ENCODE measurements at places on chromosomes 2 and 18. TPM values are rescaled to one million over a fixed set of nuclear protein-coding genes. Genes with fewer than 3 reads are reported as not detected.
A peak's percentile ranks its signal among the peaks of the same experiment; 100 is the strongest.

DNA sequence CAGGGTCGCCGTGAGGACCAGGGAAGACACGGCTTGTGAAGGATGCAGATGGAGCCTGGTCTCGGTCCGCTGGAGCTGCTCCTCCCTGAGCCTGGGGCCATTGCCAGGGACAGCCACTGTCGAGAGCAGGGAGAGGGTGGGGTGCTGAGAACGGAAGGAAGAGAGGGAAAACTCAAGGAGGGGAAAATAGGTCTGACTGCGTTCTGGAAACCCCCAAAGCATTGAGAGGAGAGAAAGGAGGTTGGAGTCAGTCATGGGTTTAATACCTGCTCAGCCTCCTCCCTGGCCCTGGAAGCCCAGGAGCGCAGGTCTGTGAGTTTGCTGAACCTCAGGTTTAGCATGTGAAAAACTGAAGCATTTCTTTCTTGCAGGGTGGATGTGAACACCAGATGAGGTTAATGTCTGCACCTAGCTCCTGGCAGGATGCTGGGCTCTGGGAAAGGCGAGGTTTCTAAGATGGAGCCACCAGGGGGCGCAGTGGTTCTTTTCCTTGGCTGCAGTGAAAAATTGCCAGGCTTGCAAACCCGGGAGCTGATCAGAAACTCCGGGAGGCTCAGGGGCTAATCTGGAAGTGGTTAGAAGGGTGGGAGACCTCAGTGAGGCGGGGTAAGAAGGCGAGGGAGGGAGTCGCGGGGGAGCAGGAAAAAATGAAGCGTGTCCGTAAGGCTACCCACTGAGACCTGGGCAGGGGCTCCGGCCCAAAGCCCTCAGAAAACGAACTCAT lies 33.6 kb upstream of the RNF149 start:
- peaks cover 7% of the 10 kb centered on the region for H3K27me3 ChIP-seq
- peak; percentile 80 for DNase-seq
- no peak overlapping the region for H3K4me3 ChIP-seq

GRCh38 chr18:80241919-80242777 lies 5.2 kb downstream of the PARD6G start:
- no peak for DNase-seq
- no peaks in the 10 kb centered on the region for H3K36me3 ChIP-seq
- no peak overlapping the region for H3K27ac ChIP-seq
- no peak overlapping the region for H3K4me3 ChIP-seq

DNA sequence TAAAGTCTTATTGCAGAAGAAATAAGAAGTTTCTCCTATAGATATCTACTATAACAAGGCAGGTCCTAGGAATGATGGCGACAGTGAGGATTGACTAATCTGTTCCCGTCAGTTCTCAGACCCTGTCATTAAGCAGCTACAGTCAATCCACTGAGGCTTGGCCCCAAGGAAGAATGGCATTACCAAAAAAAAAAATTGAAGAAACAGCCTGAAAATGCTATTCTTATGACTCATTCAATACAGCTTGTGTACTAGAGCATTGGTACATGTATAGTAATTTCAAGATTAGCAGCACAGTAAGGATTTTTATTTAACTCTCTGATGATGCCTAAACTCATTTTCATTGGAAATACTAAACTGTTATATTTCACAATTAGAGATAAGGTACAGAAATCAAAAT lies 1096.1 kb upstream of the NXPH2 start:
- H3K4me3 ChIP-seq = no peak overlapping the region
- no peaks in the 10 kb centered on the region for H3K36me3 ChIP-seq
- no peaks in the 10 kb centered on the region for H3K27me3 ChIP-seq

GRCh38 chr2:160657196-160657595 lies 163.6 kb upstream of the RBMS1 start:
- no peak for DNase-seq
- H3K27ac ChIP-seq = no peak overlapping the region
- no peak overlapping the region for H3K4me3 ChIP-seq

- no peak overlapping the region for H3K27ac ChIP-seq
- no peak for DNase-seq
- no peaks in the 10 kb centered on the region for H3K27me3 ChIP-seq
- H3K36me3 ChIP-seq = peaks cover 26% of the 10 kb centered on the region
Observed at GRCh38 chr2:42227491-42227890, 58.3 kb downstream of the EML4 start.

DNA sequence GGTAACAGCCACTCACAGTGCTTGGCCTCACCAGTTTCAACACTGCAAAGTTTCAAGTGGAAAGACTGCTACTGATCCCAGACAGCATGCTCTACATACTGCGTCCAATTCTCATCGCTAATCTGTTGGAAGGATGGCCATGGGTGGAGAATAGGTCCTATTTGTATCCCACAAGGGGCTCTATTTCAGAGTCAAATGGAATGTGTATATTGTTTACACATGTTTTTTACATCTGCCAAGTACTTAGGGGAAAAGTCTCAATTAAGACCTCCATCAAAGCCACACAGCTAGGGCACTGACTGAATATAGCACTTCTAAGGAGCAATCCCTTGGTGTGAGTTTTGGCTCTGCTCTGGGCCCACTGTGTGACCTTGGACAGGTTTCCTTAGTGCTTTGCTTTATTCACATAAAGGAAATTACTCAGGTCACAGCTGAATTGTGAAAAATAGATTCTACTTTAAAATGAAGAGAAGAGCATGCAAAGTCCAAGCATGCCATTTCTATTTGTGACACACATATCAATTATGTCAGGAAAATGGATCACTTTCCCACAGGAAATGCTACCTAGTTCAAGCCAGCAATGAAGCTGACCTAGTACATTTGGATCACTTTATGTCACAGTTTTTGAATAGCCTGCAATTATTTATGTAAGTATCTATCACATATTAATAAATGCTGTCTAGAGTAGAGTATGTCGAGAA lies 112.9 kb upstream of the STK17B start:
- H3K4me3 ChIP-seq = no peak overlapping the region
- peaks cover 8% of the 10 kb centered on the region for H3K36me3 ChIP-seq
- DNase-seq = no peak
- H3K27ac ChIP-seq = no peak overlapping the region
- peaks cover 45% of the 10 kb centered on the region for H3K4me1 ChIP-seq

- H3K27ac ChIP-seq = no peak overlapping the region
- no peak overlapping the region for H3K4me3 ChIP-seq
- no peak for DNase-seq
- H3K4me1 ChIP-seq = no peaks in the 10 kb centered on the region
- H3K36me3 ChIP-seq = no peaks in the 10 kb centered on the region
- peaks cover 12% of the 10 kb centered on the region for H3K27me3 ChIP-seq
Observed at GRCh38 chr2:181872178-181872577, 19.4 kb upstream of the ITPRID2 start.

GRCh38 chr2:73350035-73350691 lies 35.5 kb upstream of the ALMS1 start:
- no peak for DNase-seq
- H3K27ac ChIP-seq = no peak overlapping the region
- no peaks in the 10 kb centered on the region for H3K36me3 ChIP-seq
- no peak overlapping the region for H3K4me3 ChIP-seq

DNA sequence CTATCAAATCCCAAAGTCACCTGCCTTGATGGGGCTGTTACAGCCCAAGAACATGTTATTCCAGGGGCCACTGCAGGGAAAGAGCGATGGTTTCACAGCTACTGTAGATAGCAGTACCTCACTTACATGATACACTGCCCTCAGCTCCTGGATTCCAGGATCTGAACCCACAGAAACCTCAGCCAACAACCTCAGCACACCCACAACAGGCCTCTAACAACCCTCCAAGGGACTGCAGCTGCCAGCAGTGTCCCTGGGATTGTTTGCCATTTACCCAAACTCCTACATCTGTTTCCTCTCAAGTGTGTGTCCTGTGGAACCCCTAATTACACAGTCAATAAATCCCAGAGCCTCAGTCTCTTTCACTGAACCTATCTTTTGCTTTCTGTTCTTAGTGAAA lies 28.2 kb downstream of the OSBPL1A start:
- H3K27me3 ChIP-seq = no peaks in the 10 kb centered on the region
- H3K27ac ChIP-seq = no peak overlapping the region
- peaks cover 23% of the 10 kb centered on the region for H3K4me1 ChIP-seq
- DNase-seq = no peak
- H3K36me3 ChIP-seq = no peaks in the 10 kb centered on the region

GRCh38 chr2:6301426-6301825 lies 564.3 kb downstream of the CMPK2 start:
- H3K27me3 ChIP-seq = no peaks in the 10 kb centered on the region
- H3K36me3 ChIP-seq = no peaks in the 10 kb centered on the region
- H3K4me1 ChIP-seq = no peaks in the 10 kb centered on the region
- DNase-seq = no peak

DNA sequence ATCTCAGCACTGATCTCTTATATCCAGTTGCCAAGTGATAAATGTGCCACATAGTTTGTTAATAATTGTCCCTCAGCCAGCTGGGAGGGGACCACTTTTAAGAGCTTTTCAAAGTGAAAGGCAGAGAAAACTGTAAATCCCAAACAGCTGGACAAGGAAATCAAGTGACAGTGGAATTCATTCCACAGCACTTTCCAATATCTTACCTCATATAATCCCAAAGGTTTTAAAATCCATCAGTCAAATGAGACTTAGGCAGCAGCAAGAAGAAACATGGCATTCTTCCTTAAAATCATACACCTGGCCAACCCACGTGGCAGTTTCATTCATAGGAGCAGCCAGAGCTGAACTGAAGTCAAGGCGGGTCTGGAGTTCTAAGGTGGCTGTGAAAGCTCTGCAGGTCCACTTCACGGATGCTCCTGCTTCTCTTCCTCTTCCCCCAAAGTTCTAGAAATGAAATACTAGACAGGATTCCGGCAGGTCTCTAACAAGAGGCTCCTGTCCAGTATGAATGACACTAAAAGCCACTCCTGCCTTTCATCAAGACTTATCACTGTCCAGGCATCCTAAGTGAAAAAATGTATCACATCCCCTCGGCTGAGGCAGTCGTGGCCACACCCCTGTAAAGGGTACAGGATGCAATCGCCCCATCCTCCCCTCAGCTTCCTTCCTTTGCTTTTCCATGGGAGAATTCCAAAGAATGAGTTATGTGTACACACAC lies 190.4 kb upstream of the STK17B start:
- H3K36me3 ChIP-seq = no peaks in the 10 kb centered on the region
- DNase-seq = no peak
- H3K4me1 ChIP-seq = peaks cover 18% of the 10 kb centered on the region
- H3K27me3 ChIP-seq = peaks cover 2% of the 10 kb centered on the region
- no peak overlapping the region for H3K4me3 ChIP-seq

DNA sequence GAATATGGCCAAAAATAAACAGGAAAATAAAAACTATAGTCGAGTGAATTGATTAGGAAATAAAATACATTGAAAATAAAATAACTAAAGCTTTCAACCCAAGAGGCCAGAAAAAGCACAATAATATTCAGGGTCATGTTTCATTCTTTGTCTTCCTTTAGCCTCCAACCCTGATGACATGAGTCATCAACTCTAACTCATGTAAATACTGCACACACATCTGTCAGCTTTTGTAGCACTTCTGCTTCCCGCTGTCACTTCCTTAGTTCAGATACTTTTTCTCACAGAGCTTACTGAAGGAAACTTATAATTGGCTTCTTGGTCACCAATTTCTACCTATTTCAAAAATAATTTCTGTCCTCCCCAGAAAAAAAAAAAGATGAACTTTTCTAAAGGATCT lies 112.8 kb downstream of the UPP2 start:
- H3K27ac ChIP-seq = no peak overlapping the region
- H3K4me3 ChIP-seq = no peak overlapping the region
- H3K27me3 ChIP-seq = no peaks in the 10 kb centered on the region
- no peaks in the 10 kb centered on the region for H3K36me3 ChIP-seq
- no peak for DNase-seq

GRCh38 chr18:45962461-45962860 lies 4.7 kb downstream of the EPG5 start:
- no peak overlapping the region for H3K4me3 ChIP-seq
- H3K4me1 ChIP-seq = peaks cover 61% of the 10 kb centered on the region
- no peaks in the 10 kb centered on the region for H3K27me3 ChIP-seq
- peaks cover 32% of the 10 kb centered on the region for H3K36me3 ChIP-seq
- peak; percentile 56 for DNase-seq

- H3K36me3 ChIP-seq = peaks cover 53% of the 10 kb centered on the region
- DNase-seq = no peak
- peaks cover 33% of the 10 kb centered on the region for H3K4me1 ChIP-seq
- H3K27ac ChIP-seq = no peak overlapping the region
- H3K27me3 ChIP-seq = no peaks in the 10 kb centered on the region
- no peak overlapping the region for H3K4me3 ChIP-seq
Observed at GRCh38 chr2:201360256-201360655, 3.1 kb upstream of the FLACC1 start.

DNA sequence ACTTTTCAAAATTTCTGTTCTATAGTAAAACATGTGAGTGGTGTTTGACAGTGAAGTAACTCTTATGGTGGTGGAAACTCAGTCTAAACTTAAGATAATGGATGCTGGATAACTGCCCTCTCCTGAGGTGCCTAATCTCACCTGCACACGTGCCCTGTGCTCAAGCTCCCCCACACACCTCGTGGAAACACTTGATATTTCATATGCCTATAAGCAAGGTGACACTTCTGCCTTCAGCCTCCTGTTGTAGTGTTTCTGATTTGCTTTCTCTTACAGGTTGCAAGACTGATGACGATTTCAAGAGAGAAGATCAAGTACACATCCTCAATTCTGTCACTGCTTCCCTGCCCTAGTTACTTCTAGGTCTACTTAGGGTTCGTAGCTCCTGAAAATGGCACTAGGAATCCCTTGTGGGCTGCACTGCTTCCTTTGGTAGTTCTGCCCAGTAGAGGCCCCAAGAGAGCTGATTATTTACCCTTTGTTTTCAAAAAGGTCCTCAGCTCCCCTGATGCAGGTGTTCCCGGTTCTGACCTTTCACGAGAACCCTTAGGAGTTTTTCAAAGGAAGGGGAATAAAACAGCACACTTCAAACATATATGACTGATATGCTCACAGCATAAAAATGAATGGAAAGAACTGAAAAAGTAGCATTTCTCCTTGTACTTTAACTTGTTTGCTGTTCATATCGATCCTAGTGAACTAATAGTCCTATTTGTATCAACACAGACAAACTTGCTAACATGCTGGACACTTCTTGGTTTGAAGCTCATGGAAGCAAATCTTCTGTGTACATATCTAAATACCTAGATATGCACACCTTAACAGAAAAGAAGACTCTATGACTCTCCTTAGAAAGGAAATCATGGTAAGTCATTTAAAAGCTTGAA lies 6.7 kb downstream of the CAVIN2 start:
- H3K36me3 ChIP-seq = no peaks in the 10 kb centered on the region
- DNase-seq = no peak
- H3K27ac ChIP-seq = no peak overlapping the region
- peaks cover 23% of the 10 kb centered on the region for H3K27me3 ChIP-seq
- H3K4me3 ChIP-seq = no peak overlapping the region

LRP2 gene
- 0.28 TPM for total RNA-seq

INHA gene
- total RNA-seq = not detected

SANBR gene
- total RNA-seq = 9.9 TPM

ANKRD30B gene
- total RNA-seq = not detected

ALPG gene
- total RNA-seq = not detected

SKOR2 gene
- total RNA-seq = not detected

TIMM21 gene
- total RNA-seq = 18.4 TPM

TCF4 gene
- total RNA-seq = 0.28 TPM

TLX2 gene
- 3.3 TPM for total RNA-seq

PLCL1 gene
- total RNA-seq = 1.6 TPM

C2orf49 gene
- 23.5 TPM for total RNA-seq

INO80C gene
- total RNA-seq = 18.4 TPM
